ENCODE measurements at places on chromosomes 6 and 20. TPM values are rescaled to one million over a fixed set of nuclear protein-coding genes. Genes with fewer than 3 reads are reported as not detected.
A peak's percentile ranks its signal among the peaks of the same experiment; 100 is the strongest.

GLO1 gene
- total RNA-seq: 92.8 TPM

CAPN11 gene
- not detected for total RNA-seq

DEFB132 gene
- total RNA-seq: not detected

PLG gene
- total RNA-seq: not detected

ASIP gene
- total RNA-seq: 0.99 TPM

HCRTR2 gene
- not detected for total RNA-seq

CST5 gene
- total RNA-seq: not detected

HLA-DMB gene
- 10.2 TPM for total RNA-seq

GRCh38 chr6:26660000-26660361 lies 435 bp upstream of the ZNF322 start:
- H3K4me1 ChIP-seq: no peaks in the 10 kb centered on the region
- H3K4me3 ChIP-seq: peak overlapping the region; percentile 74
- H3K27me3 ChIP-seq: no peaks in the 10 kb centered on the region
- H3K27ac ChIP-seq: peak overlapping the region; percentile 77

DNA sequence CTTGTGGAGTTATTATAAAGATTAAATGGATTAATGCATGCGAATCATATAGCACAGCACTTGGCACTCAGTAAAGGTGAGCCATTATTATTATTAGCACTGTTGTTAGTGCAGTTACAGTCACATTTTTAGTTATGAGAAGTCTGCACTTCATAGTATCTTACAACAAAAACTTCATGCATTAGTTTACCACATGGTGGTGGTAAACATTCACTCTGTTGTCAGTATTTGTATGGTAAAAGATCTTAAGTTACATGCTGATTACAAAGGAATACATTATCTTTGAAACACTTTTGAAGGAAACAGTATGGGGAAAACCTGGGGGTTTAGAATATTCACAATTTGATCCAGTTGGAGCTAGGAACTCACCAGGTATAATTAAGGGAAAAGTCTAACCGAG lies 20.8 kb downstream of the TMEM14A start:
- DNase-seq: no peak
- no peak overlapping the region for H3K4me3 ChIP-seq
- no peaks in the 10 kb centered on the region for H3K36me3 ChIP-seq
- H3K27ac ChIP-seq: no peak overlapping the region
- no peaks in the 10 kb centered on the region for H3K4me1 ChIP-seq

GRCh38 chr6:106244931-106245330 lies 80.6 kb downstream of the ATG5 start:
- H3K36me3 ChIP-seq: no peaks in the 10 kb centered on the region
- no peak for DNase-seq
- no peak overlapping the region for H3K27ac ChIP-seq
- no peaks in the 10 kb centered on the region for H3K27me3 ChIP-seq
- peaks cover 19% of the 10 kb centered on the region for H3K4me1 ChIP-seq
- H3K4me3 ChIP-seq: no peak overlapping the region

GRCh38 chr20:48265791-48266190 lies 480.5 kb upstream of the SULF2 start:
- H3K36me3 ChIP-seq: no peaks in the 10 kb centered on the region
- H3K27ac ChIP-seq: no peak overlapping the region
- no peak for DNase-seq
- no peaks in the 10 kb centered on the region for H3K27me3 ChIP-seq

GRCh38 chr6:35725721-35726438 lies 11.0 kb upstream of the ARMC12 start:
- no peaks in the 10 kb centered on the region for H3K36me3 ChIP-seq
- H3K4me1 ChIP-seq: peaks cover 92% of the 10 kb centered on the region
- peak overlapping the region; percentile 100 for H3K27ac ChIP-seq
- DNase-seq: peak; percentile 94

DNA sequence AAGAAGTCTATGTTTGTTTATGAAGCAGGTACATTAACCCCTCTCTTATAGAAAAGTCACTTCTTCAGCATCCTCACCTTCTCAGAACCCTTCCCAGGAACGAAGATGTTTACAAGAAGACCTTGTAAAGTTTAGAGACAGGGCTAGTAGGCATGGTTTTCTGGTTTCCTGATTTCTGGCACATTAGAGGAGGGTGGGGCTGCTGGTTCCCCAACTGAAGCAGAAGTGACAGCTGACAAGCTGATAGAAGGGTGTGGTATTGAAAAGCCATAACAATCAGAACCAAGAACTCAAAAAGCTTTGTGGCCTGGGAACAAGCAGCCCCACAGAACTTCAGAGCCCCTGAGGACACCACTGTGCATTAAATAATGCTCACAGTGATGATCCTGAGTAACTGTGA lies 91.2 kb downstream of the RTN4IP1 start:
- DNase-seq: no peak
- no peaks in the 10 kb centered on the region for H3K4me1 ChIP-seq
- H3K36me3 ChIP-seq: no peaks in the 10 kb centered on the region
- no peak overlapping the region for H3K27ac ChIP-seq

- no peaks in the 10 kb centered on the region for H3K27me3 ChIP-seq
- DNase-seq: no peak
- H3K4me1 ChIP-seq: no peaks in the 10 kb centered on the region
- H3K27ac ChIP-seq: no peak overlapping the region
- no peak overlapping the region for H3K4me3 ChIP-seq
- H3K36me3 ChIP-seq: no peaks in the 10 kb centered on the region
These were observed 70.4 kb downstream of the PLCB4 start for GRCh38 chr20:9139106-9139833.

DNA sequence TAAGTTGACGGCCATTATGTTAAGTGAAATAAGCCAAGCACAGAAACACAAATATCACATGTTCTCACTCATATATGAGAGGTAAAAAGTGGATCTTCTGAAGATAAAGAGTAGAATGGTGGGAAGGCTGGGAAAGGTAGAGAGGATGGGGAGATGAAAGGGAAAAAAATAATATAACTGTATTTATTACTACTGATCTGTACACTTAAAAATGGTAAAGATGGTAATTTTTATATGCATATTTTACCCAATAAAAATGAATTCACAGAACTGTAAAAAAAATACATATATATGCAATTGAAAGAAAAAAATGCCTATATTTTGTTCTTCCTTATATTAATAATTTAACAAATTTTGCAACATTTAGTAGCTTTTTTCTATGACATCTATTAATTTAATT lies 694.4 kb upstream of the MARCKS start:
- no peaks in the 10 kb centered on the region for H3K36me3 ChIP-seq
- no peak overlapping the region for H3K27ac ChIP-seq
- H3K4me3 ChIP-seq: no peak overlapping the region
- no peak for DNase-seq
- H3K27me3 ChIP-seq: no peaks in the 10 kb centered on the region
- H3K4me1 ChIP-seq: no peaks in the 10 kb centered on the region

- no peak overlapping the region for H3K27ac ChIP-seq
- H3K36me3 ChIP-seq: no peaks in the 10 kb centered on the region
- H3K27me3 ChIP-seq: no peaks in the 10 kb centered on the region
These were observed 87.8 kb downstream of the LYRM4 start for GRCh38 chr6:5172897-5173474.

GRCh38 chr6:163568275-163568674 lies 153.8 kb downstream of the QKI start:
- no peak for DNase-seq
- peaks cover 3% of the 10 kb centered on the region for H3K36me3 ChIP-seq
- H3K4me1 ChIP-seq: no peaks in the 10 kb centered on the region
- H3K27ac ChIP-seq: no peak overlapping the region
- no peak overlapping the region for H3K4me3 ChIP-seq

- no peak for DNase-seq
- no peak overlapping the region for H3K27ac ChIP-seq
- H3K27me3 ChIP-seq: no peaks in the 10 kb centered on the region
- H3K4me3 ChIP-seq: no peak overlapping the region
- no peaks in the 10 kb centered on the region for H3K4me1 ChIP-seq
These were observed 38.6 kb downstream of the PRDM1 start for GRCh38 chr6:106124437-106125430.

DNA sequence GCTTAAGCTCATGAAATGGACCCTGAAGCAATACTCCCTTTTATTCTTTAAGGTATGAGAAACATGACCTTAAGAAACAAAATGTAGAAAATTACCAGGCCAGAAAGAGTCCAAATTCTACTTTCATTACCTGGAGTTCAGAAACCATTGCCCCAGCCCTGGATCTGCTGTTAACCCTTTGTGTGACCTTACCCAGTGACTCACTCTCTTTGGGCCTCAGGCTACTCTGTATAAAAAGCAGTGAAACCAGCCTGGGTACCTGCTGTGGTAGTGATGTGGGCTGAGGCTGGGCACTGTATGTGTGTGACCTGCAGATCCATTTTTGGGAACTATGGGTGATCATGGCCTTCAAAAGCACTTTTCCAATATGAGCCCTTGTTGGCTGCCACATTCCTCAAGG lies 47.2 kb downstream of the SLC9A8 start:
- peaks cover 12% of the 10 kb centered on the region for H3K36me3 ChIP-seq
- no peak overlapping the region for H3K4me3 ChIP-seq
- H3K4me1 ChIP-seq: no peaks in the 10 kb centered on the region
- H3K27me3 ChIP-seq: no peaks in the 10 kb centered on the region
- DNase-seq: no peak

DNA sequence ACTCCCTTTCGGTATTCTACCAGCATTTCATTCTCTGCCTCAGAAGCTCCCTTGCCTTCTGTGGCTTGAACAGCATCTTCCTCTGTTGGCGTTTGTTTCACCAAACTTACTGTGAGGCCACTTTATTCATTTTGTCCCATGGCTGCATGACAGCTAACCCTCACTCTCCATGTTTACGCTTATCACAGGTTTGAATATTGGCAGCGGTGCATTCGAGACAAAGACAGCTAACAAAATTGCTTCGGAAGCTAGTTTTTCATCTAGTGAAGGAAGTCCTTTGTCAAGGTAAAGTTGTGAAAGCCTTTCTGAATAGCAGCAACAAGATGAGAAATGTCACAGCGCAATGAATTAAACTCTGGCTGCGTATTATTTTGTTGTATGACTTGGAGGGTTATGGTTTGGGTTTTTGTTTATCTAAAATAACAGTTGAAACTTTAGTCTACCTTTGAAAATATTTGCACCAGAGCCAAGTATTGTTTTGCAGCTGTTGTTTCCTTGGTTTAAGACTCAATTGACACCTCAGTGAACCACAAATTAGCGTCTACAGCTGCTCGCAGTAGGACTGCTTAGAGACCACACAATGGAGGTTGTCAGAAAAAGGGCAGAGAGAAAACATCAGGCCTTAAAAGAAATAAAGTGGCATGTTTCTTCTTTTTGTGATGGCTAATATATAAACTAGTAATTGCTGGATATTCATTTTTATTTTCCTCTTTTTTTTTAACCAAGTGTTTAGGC lies 70.4 kb upstream of the XRN2 start:
- H3K27me3 ChIP-seq: no peaks in the 10 kb centered on the region
- H3K27ac ChIP-seq: no peak overlapping the region
- DNase-seq: no peak
- no peak overlapping the region for H3K4me3 ChIP-seq
- peaks cover 4% of the 10 kb centered on the region for H3K4me1 ChIP-seq
- peaks cover 25% of the 10 kb centered on the region for H3K36me3 ChIP-seq

DNA sequence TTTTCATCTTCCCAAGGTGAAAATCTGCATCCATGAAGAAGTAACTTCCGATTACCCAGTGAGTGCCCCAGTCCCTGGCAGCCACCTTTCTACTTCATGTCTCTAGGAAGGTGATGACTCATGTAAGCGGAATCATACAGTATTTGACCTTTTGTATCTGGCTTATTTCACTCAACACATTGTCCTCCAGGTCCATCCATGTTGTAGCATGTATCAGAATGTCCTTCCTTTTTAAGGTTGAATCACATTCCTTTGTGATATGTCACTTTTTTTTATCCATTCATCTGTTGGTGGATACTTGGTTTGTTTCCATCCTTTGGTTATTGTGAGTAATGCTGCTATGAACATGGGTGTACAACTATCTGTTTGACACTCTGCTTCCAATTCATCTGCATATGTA lies 176.3 kb upstream of the CDYL start:
- H3K4me1 ChIP-seq: no peaks in the 10 kb centered on the region
- no peak overlapping the region for H3K4me3 ChIP-seq
- H3K27me3 ChIP-seq: no peaks in the 10 kb centered on the region
- no peak overlapping the region for H3K27ac ChIP-seq
- DNase-seq: no peak
- H3K36me3 ChIP-seq: no peaks in the 10 kb centered on the region

GRCh38 chr6:26525838-26526237 lies 12.3 kb upstream of the HMGN4 start:
- H3K27ac ChIP-seq: no peak overlapping the region
- H3K36me3 ChIP-seq: no peaks in the 10 kb centered on the region
- no peaks in the 10 kb centered on the region for H3K4me1 ChIP-seq
- no peak for DNase-seq
- H3K27me3 ChIP-seq: no peaks in the 10 kb centered on the region
- no peak overlapping the region for H3K4me3 ChIP-seq

GRCh38 chr6:25042036-25042521 lies 106.3 kb upstream of the RIPOR2 start:
- no peak for DNase-seq
- no peaks in the 10 kb centered on the region for H3K4me1 ChIP-seq
- no peaks in the 10 kb centered on the region for H3K27me3 ChIP-seq
- H3K4me3 ChIP-seq: no peak overlapping the region
- no peak overlapping the region for H3K27ac ChIP-seq

DNA sequence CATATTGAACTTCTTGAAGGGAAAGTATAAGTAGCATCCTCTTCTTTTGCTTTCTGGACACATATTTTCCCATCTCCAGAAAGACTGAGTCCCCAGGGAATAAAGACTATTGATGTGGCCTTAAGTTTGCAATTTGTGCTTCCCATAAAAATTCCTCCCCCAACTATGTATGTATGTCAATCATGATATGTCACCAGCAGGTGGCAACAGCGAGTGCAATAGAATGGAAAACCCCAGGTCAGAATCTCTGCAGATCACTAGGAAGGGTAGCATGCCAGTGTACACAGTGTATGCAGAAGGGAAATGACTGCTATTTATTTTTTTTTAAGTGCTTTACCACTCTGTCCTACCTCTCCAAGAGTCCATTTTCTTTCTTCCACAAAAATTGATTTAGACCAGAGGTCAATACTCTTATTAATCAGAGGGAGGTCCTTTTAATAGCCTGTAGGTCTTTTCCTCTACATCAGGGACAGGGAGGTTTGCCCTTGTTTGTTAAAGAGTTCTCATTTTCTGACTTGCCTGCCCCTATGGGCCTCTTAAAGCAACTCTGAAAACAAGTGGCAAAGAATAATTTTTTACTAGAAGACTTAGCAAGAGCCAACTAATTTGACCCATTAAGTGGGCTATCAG lies 61.4 kb downstream of the BMP2 start:
- no peaks in the 10 kb centered on the region for H3K4me1 ChIP-seq
- H3K27ac ChIP-seq: no peak overlapping the region
- DNase-seq: no peak
- H3K27me3 ChIP-seq: no peaks in the 10 kb centered on the region
- no peak overlapping the region for H3K4me3 ChIP-seq

- H3K36me3 ChIP-seq: no peaks in the 10 kb centered on the region
- no peaks in the 10 kb centered on the region for H3K27me3 ChIP-seq
- H3K27ac ChIP-seq: no peak overlapping the region
- H3K4me1 ChIP-seq: no peaks in the 10 kb centered on the region
- DNase-seq: no peak
These were observed 454.6 kb upstream of the MARCKS start for GRCh38 chr6:113402544-113402943.

- no peak overlapping the region for H3K4me3 ChIP-seq
- DNase-seq: no peak
- no peaks in the 10 kb centered on the region for H3K4me1 ChIP-seq
- no peak overlapping the region for H3K27ac ChIP-seq
- H3K27me3 ChIP-seq: no peaks in the 10 kb centered on the region
- no peaks in the 10 kb centered on the region for H3K36me3 ChIP-seq
These were observed 137.0 kb upstream of the RIN2 start for GRCh38 chr20:19621072-19621471.

Measured in sigmoid colon (tissue), 7 donors.